ENCODE measurements at places on chromosomes 1 and 21. TPM values are rescaled to one million over a fixed set of nuclear protein-coding genes. Genes with fewer than 3 reads are reported as not detected.

The RAB7B gene
- total RNA-seq: 2.4 TPM

The TMEM59 gene
- 345 TPM for total RNA-seq

The LCE2A gene
- total RNA-seq: not detected

The GUCA2A gene
- total RNA-seq: not detected

The PANK4 gene
- 46.8 TPM for total RNA-seq

The KRTAP12-2 gene
- total RNA-seq: not detected

The MYCL gene
- total RNA-seq: 0.44 TPM

The MEGF6 gene
- total RNA-seq: 2.4 TPM

The ACKR1 gene
- not detected for total RNA-seq

The TESK2 gene
- 2.1 TPM for total RNA-seq

The GPR153 gene
- 10.2 TPM for total RNA-seq

The GRIK3 gene
- total RNA-seq: not detected

The RGS13 gene
- not detected for total RNA-seq

The CD1D gene
- total RNA-seq: 0.66 TPM

The DIP2A gene
- 35.6 TPM for total RNA-seq

The CLCA4 gene
- total RNA-seq: not detected

The CCDC17 gene
- total RNA-seq: 1.1 TPM

The GPR61 gene
- total RNA-seq: 0.57 TPM

The LCE3D gene
- not detected for total RNA-seq

The PLPPR4 gene
- under 0.01 TPM for total RNA-seq

The SPRR3 gene
- total RNA-seq: not detected

The SLAMF8 gene
- total RNA-seq: not detected

The EPHA10 gene
- not detected for total RNA-seq

The LMOD1 gene
- total RNA-seq: 5.4 TPM

The AGT gene
- 0.14 TPM for total RNA-seq

The PRAMEF26 gene
- not detected for total RNA-seq

The CRNN gene
- total RNA-seq: not detected

Data from placental pericyte (primary cell).